ENCODE measurements at places on chromosomes 1 and 21.
A peak's percentile ranks its signal among the peaks of the same experiment; 100 is the strongest.

- peak; percentile 18 for DNase-seq
Measured at GRCh38 chr1:17630048-17630830, 90.7 kb downstream of the ARHGEF10L start.

DNA sequence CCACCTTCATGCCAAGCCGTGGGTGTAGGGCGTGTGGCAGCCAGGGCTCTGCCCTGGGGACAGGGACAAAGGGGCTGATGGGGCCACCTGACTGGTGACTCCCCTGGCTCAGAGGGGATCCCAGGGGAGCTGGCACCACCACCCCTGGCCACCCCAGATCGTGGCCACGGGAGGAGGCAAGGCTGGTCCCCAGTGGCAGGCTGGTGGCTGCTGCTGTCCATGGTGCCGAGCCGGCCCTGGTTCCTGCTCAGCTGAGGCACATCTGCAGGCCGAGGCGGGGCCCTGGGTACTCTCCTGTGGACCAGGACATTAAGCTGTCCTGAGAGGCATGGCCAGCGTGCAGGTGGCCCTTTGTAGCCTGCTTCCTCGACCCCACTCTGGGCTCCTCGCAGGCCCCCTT lies 6.5 kb downstream of the PLCH2 start:
- no peak for DNase-seq

DNA sequence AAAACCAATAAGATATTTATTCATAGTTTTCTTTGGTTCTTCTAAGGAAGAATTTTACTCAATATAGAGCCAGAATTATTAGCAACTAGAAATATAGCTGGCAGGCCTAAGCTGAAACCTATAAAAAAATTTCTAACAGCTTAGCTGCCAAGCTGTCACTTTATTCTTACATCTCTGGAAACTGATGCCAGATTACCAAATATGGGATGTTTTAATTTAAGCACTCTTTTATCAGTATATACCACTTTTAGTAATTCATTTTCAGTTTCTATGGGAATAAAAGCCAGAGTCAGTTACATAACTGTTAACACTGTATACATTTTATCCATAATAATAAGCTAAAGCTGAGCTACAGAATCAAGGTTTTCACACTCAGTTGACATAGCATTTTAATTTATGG lies 68.7 kb upstream of the MPC2 start:
- DNase-seq, result no peak

- DNase-seq, result no peak
Measured at GRCh38 chr1:68361346-68361910, 88.3 kb downstream of the RPE65 start.

GRCh38 chr1:46446646-46447498 lies 42.8 kb upstream of the DMBX1 start:
- peak; percentile 80 for DNase-seq
